ENCODE measurements at places on chromosomes 2 and 18. TPM values are rescaled to one million over a fixed set of nuclear protein-coding genes. Genes with fewer than 3 reads are reported as not detected.
A peak's percentile ranks its signal among the peaks of the same experiment; 100 is the strongest.

DNA sequence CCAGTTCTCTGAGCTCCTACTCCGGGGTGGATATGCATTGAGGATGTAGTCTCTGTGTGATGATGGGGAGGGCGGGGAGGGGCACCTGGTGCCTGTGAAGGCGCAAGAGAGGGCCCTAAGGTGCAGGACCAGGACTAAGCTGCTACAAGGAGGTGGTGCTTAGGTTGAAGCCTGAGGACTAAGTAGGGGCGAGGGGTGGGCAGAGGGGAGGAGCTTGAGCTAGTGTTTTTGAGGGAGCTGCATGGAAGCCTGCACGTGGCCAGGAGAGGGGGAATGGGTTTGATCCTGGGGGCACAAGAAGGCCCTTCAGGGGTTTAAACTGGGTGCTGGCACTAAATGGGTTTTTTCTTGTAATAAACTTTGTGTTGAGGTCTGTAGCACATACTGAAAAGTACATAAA, 105.0 kb downstream of the UGGT1 start:
- no peak for DNase-seq

- no peak for DNase-seq
Observed at GRCh38 chr2:97743913-97744312, 30.5 kb downstream of the ZAP70 start.

GRCh38 chr2:54606393-54606958, 117.0 kb upstream of the EML6 start:
- DNase-seq, result no peak

DNA sequence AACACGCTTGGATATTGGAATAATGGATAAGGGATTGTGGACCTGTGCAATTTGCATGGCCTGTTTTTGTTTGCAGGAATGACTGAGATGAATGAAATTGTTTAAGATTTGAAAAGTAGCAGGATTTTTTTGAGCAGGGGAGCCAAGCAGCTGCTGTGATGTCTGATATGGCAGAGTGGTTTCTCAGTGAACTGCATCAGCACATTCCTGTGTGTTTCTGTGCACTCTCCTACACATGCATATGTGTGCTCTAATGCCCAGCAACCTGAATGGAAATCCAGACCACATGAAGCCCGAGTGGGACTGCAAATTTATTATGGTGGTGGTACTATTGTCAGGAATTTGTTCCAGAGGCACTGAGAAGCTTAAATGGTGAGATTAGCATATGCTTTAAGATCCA, 161.7 kb downstream of the PARD3B start:
- no peak for DNase-seq

PROM2 gene
- 12.3 TPM for total RNA-seq

GRCh38 chr2:174063492-174064092, 98.4 kb upstream of the SP3 start:
- DNase-seq, result no peak

USP37 gene
- total RNA-seq, result 14.0 TPM

DNA sequence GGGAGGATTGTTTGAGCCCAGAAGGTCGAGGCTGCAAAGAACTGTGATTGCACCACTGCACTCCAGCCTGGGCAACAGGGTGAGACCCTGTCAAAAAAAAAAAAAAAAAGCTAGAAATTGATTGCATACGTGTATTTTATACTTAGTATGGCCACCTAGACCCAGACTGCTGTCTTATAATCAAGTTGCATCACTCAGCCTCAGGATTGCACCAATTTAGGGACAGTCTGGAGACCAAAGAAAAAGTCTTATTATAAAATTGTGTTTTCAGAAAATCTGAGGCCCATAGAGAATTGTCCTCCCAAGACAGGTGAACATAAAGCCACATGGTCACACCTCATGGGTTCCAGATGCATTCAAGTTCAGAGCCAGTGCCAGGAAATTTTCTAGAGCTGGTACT, 17.1 kb upstream of the PLEKHM3 start:
- no peak for DNase-seq

DNA sequence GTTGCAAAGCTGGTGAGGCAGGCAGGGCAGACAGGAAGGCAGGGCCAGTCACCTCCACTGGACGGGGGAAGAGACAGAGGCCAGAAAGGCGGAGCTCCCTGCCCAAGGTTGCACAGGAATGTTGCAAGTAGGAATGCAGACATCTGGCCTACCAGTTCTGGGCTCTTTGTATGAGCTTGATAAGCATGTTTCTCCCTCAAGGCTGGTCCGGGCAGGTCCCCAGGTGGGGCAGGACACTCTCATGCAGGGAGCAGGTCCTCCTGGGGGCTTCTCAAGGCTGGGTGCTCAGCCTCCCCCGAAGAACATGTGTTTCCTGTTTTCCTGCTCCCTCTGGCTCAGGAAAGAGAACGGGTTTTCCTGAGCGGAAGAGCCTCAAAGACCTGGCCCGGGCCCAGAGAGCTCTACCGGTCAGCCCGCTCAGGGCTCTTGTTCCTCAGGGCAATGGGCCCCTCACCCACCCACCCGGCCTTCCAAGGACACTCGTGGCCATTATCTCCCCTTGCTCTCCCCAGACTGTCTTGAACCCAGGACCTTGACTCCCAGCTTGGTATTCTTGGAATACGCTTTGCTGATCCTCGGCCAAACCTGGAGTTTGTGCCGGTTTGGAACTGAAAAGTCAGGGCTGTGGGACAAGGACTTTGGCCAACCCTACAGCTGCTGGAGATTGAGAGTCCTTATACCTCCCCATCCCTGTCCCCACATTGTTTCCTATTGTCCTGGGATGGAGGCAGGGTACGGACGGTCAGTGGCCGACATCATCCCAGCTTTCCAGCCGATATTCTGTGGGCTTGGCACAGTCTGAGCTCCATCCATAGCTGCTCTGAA, 87.7 kb upstream of the HAAO start:
- DNase-seq, result no peak

DNA sequence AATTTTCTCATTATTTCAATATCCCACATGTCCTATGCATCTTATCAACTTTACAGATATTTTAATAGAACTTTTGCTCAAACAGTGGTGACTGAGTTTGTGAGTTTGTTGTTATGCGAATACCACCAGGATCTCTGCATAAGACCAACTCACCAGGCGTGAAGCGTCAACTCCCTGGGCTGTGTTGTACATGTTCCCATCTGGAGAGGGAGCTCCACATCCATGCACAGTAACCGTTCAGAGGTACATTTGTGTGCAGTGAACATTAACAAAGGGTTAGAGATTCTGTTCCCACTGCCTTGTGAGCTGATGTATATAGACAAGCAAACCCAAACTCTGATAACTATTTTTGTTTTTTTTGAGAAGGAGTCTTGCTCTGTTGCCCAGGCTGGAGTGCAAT, 188.7 kb downstream of the MYT1L start:
- no peak for DNase-seq

- DNase-seq, result no peak
Observed at GRCh38 chr2:190718652-190719526, 70.0 kb downstream of the NAB1 start.

DNA sequence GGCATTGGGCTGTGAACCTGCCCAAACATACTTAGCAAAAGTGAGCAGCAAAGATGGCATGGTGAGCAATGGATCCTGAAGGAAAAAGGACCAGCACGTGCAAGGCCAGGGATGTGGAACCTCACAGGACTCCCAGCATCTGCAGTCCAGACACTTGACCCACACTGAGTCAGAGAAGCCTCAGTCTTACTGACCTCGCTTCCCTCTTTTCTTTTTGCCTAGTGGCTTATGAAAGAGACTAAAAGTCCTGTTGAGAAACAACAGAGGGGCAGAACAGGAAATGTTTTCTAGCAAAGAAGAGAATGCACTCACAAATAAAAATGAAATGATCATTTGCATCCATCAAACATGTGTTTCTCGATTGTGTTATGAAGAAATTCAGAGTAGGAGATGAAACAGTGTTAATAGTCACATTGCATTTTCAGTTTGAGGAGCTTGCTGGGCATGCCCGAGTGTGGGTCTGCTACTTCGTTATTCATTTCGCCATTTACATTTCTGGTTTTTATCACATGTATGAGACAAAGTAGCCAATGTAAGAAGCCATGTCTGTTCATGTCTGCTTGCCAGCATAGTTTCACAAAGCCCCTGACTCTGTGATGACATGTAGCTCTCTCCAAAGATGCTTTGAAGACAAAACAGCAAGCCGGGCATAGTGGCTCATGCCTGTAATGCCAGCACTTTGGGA, 118.4 kb downstream of the INO80D start:
- DNase-seq, result no peak

COL4A4 gene
- 5.7 TPM for total RNA-seq

- DNase-seq, result no peak
Observed at GRCh38 chr2:70702711-70703395, 65.1 kb downstream of the ADD2 start.

DNA sequence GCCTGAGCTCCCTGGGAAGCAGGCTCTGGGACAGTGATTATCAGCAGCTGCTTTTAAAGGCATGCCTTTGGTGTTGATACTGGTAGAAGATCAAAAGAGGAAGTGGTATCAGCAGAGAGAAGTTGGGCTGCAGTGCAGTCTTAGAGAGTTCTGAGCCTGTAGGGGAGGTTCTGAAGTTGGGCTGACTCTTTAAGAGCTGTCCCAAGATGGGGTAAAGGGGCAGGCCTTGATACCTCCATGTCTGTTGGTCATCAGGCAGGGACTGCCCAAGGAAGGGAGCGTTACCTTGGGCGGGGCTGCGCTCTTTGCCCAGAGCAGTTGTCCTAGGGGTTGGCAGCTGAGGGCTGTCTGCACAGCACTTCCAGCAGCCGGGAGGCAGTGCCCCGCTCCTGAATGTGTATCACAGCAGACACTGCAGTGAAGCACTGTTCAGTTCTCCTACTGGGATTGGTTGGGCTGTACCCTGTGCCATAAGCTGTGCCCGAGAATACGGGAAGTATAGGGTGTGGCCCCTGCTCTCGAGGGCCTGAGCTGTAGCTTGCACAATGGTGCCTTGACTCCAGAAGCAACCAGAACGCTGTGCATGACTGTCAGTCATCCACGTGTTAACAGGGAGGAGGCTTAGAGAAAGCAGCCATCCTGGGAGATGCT, 177.0 kb downstream of the CTIF start:
- peak; percentile 23 for DNase-seq

DNA sequence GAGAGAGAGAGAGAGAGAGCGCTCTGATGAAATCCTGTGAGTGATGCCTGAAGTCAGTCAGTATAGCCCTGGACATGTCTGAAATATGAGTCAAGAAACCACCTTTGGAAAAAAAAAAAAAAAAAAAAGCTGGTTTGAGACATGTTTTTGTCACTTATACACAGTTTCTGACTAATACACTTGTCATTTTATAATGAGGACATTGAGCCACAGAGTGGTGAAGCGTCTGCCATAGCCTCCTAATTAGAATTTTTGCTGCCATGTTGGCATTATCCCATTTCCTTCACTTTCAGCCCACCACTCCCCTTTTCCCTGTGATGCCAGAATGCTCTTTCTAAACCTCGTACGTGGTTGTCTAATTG, 15.7 kb upstream of the MYO3B start:
- no peak for DNase-seq

GRCh38 chr18:68740966-68741365, 26.1 kb upstream of the TMX3 start:
- DNase-seq, result no peak

- no peak for DNase-seq
Observed at GRCh38 chr18:57909620-57910019, 106.5 kb upstream of the ATP8B1 start.

Measured in tibial nerve (tissue), 4 donors.